ENCODE measurements at places on chromosomes 12 and 14.

GRCh38 chr14:53766106-53766505 is 190.5 kb downstream of the BMP4 start:
- DNase-seq: no peak

DNA sequence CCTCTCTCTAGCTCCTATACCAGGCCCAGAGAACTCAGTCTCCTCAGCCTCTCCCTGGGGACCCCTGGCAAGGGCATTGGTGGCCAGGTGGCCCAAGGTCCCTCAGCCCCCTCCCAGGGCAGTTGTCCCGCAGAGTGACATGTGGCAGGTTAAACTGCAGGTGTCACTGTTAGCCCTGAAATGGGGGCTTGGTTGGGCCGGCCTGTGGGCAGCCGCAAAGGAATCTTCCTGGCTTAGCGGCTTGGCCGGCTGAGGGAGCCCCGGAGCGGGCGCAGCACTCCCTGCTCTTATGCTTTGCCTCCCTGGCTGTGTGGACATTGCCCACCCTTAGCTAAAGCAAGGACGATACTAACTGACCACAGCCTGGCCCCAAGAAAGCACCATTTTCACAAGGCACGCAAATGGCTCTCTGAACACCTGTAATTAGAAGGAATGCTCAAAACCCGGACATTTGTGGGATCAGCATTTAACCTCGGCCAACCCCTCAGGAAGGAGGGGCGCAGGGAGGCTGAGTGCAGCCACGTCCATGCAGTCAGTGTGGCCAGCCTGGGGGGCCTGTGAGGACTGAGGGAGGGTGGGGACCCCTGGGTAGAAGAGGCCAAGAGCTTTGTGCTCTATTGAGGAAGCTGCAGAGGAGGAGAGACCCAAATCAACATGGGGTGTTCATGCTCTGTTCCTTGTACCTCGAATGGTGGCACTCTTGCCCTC is 82.2 kb downstream of the PAPOLA start:
- no peak for DNase-seq

DNA sequence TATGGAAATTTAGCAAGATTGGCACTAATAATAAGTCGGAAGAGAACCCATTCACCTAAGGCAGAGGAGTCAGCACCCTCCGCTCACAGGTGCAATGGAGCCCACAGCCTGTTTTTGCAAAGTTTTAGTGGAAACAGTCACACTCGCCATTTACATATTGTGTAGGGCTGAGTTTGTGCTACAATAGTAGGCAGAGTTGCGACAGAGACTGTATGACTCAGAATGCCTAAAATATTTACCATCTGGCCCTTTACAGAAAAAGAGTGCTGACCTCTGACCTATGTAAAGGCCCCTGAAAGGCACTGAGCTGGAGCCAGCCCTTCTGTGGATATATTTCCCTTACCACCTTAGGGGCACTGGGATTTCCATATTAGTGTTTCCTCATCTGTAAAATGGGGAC is 79.0 kb downstream of the PRIMA1 start:
- DNase-seq: no peak

GRCh38 chr12:54246011-54246641 is 33.8 kb downstream of the CBX5 start:
- no peak for DNase-seq

DNA sequence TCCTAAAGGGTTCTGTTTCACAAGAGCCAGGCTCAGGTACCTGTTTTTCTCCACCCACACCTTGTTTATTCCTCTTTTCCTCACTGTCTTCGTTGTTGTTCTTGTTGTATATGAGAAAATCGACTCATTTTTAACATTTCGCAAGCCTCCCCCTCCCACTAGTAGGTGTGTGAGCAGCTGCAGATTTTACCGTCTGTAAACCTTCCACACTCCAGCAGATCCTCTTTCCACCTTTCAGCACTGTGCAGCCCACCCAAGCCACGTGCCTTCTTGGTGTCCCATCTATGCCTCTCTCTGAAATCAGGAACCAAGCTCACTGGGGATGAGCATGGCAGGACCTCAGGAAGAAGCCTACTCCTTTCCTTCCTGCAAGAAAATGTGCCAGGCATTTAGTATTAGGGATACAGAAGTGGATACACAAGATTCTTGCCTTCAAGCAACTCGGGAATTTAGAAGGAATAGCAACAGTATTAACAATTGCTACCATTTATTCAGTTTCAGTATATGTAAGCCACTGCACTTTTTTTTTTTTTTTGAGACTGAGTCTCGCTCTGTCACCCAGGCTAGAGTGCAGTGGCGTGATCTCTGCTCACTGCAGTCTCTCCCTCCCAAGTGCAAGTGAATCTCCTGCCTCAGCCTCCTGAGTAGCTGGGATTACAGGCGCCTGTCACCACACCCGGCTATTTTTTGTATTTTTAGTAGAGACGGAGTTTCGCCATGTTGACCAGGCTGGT is 113.6 kb downstream of the CHST11 start:
- no peak for DNase-seq

GRCh38 chr14:104091927-104092771 is 6.6 kb downstream of the ASPG start:
- DNase-seq: no peak

DNA sequence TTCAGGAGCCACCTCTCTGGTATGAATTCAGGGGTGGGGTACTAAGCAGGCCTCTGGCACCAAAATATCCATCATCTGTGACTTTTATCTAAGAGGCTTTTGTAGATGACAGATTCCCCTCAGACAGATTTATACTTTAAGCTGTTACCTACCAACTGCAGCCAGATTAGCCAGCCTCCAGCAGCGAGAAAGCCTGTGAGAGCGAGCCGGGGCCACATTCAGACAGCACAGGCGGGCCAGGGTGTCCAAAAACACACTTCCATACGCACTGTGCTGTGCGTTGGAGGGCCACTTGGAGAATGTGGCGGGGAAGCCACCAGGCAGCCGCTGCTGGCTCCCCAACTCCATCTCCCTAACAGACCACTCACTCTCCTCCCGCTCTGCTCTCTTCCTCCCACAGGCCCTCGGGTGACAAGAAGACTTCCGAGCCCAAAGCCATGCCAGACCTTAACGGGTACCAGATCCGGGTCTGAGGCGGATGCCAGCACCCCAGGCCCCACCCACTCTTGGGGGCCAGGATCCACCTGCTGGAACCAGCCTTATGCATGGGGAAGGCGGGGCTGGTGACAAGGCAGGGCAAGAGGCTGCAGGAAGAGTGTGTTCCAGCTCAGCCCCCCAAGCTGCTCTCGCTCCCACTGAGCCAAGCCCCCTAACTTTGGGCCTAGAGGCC is 17.4 kb downstream of the VASH1 start:
- DNase-seq: no peak

DNA sequence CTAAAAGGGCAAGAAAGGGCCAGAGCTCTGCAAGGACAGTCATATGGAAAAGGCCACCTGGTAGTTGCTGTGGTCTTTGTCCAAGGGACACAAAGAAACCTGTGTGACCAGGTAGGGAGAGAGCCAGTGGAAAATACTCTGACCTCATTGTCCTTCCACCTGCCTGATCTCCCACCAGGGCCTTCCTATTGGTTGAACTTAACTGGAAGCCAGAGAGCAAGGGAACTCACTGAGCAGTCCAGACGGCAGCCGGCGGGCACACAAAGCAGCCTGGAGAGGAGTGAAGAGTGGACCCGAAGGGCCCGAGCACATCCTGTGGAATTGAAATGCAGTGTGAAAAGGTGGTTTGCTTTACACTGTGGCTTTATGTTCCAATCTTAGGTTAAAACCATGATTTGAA is 120.7 kb downstream of the SLC25A21 start:
- DNase-seq: no peak
